ENCODE measurements at places on chromosomes 12 and 14. TPM values are rescaled to one million over a fixed set of nuclear protein-coding genes. Genes with fewer than 3 reads are reported as not detected.

Gene SERPINA6
- total RNA-seq = not detected

Gene INHBC
- not detected for total RNA-seq

Gene EPYC
- 1.2 TPM for total RNA-seq

Gene RNASE3
- total RNA-seq = not detected

Gene NR4A1
- 18.3 TPM for total RNA-seq

Gene ADGRD1
- total RNA-seq = 60.1 TPM

Gene NDUFA9
- 66.1 TPM for total RNA-seq

Gene DBX2
- total RNA-seq = 0.26 TPM

Gene SIX1
- 6.2 TPM for total RNA-seq
